ENCODE measurements at places on chromosomes 7 and 10. TPM values are rescaled to one million over a fixed set of nuclear protein-coding genes. Genes with fewer than 3 reads are reported as not detected.

Gene AKR1D1
- 0.08 TPM for total RNA-seq

Gene UTF1
- total RNA-seq: not detected

Gene HACD1
- total RNA-seq: 52.7 TPM

Gene SNCG
- total RNA-seq: 9.6 TPM

Gene TET1
- 0.71 TPM for total RNA-seq

Gene CDHR3
- 3.7 TPM for total RNA-seq

Gene CFAP43
- 0.61 TPM for total RNA-seq

Measured in A549 treated with dexamethasone at 1 μM for 4 hours (cell line).